ENCODE measurements at places on chromosomes 6 and 20. TPM values are rescaled to one million over a fixed set of nuclear protein-coding genes. Genes with fewer than 3 reads are reported as not detected.

Gene NOTCH4
- 4.7 TPM for total RNA-seq

Gene PNPLA1
- not detected for total RNA-seq

Gene PRKN
- total RNA-seq = 1.8 TPM

Gene HSPA1L
- 0.11 TPM for total RNA-seq

Gene HMGCLL1
- 0.26 TPM for total RNA-seq

Gene RAMACL
- total RNA-seq = 0.66 TPM

Gene TSHZ2
- total RNA-seq = 1.5 TPM

Gene RBM24
- 1.5 TPM for total RNA-seq

Gene KIFC1
- total RNA-seq = 37.4 TPM

Gene PMEPA1
- total RNA-seq = 15.9 TPM

Gene NUP43
- total RNA-seq = 18.5 TPM

Gene MAP1LC3A
- total RNA-seq = 39.9 TPM

Gene COQ3
- total RNA-seq = 10.4 TPM

Gene CD24
- not detected for total RNA-seq

Gene SIRPB1
- 4.5 TPM for total RNA-seq

Gene RNF39
- total RNA-seq = not detected

Gene PCK1
- total RNA-seq = 0.04 TPM

Gene OLIG3
- total RNA-seq = not detected

Gene COL19A1
- total RNA-seq = 14.0 TPM

Gene TFAP2D
- not detected for total RNA-seq

Gene PAK5
- total RNA-seq = not detected
